ENCODE measurements at places on chromosomes 7 and 10.
A peak's percentile ranks its signal among the peaks of the same experiment; 100 is the strongest.

GRCh38 chr10:64368298-64368697 is 847.1 kb downstream of the REEP3 start:
- no peak for DNase-seq

- DNase-seq: no peak
These were observed 164.4 kb upstream of the PPP2R2D start for GRCh38 chr10:131736321-131736980.

- no peak for DNase-seq
These were observed 453.7 kb downstream of the SDK1 start for GRCh38 chr7:3754493-3755341.

- DNase-seq: no peak
These were observed 544.2 kb upstream of the PHF14 start for GRCh38 chr7:10429511-10429910.

GRCh38 chr7:135713836-135714470 is 14.0 kb downstream of the SLC13A4 start:
- no peak for DNase-seq

- DNase-seq: no peak
These were observed 524 bp upstream of the FUOM start for GRCh38 chr10:133358162-133358924.

GRCh38 chr10:100810091-100810834 is 64.9 kb downstream of the PAX2 start:
- DNase-seq: no peak

DNA sequence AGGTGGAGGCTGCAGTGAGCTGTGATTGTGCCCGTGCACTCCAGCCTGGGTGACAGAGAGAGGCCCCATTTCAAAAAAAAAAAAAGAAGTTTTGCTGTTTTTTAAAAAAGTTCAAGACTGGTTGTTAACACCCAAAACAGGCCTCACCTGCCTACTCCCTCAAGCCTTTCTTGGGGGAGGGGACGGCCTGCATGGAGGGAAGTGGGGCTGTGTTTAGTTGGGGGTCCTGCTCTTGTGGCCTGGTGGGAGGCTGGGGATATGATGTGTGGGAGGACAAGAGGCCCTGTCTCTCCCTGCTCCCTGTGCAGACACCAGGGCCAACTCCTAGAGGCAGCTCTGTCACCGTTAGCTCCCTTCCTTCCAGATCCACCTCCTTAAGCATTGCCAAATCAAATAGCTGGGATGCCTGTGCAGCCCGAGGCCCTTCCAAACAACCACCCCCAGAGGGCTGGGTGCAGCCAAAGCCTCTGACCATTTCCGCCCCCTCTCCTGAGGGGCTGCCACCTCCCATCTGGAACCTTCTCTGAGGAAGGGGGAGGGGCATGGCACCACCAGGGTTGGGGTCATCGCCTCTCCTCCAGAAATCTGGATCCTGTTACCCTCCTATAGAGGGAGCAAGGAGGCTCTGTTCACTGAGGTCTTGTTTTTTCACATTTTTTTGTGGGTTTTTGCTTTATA is 32.9 kb upstream of the ANKRD2 start:
- no peak for DNase-seq

GRCh38 chr10:3806603-3807002 is 21.6 kb upstream of the KLF6 start:
- DNase-seq: peak; percentile 61

- no peak for DNase-seq
These were observed 133.7 kb downstream of the ARHGAP22 start for GRCh38 chr10:48470893-48471805.

Data from CD4-positive, alpha-beta T cell treated with Interleukin-17A for 4 hours (primary cell).